ENCODE measurements at places on chromosomes 5 and 9. TPM values are rescaled to one million over a fixed set of nuclear protein-coding genes. Genes with fewer than 3 reads are reported as not detected.

- H3K4me3 ChIP-seq, result no peak overlapping the region
- H3K27me3 ChIP-seq, result peaks cover 3% of the 10 kb centered on the region
- H3K27ac ChIP-seq, result no peak overlapping the region
- H3K36me3 ChIP-seq, result no peaks in the 10 kb centered on the region
Measured at GRCh38 chr9:71254592-71255277, 133.3 kb upstream of the TRPM3 start.

PCDHB7 gene
- not detected for polyA plus RNA-seq

DNA sequence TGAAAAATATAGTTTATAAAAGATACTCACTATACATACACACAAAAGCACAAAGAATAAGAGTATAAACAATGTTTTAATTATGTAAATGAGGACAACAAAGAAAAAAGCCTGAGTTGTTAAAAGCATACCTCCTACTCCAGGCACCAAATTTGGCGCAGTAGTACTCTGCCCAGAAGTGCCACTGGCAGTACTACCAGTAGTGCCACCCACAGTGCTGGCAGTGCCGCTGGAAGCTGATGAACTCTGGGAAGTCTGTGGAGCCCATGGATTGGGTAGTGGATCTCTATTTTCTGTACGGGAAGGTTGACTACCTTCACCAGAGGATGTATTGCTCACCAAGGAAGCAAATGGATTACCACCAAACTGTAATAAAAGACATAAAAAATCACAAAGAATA, 30.2 kb downstream of the UBQLN1 start:
- no peak overlapping the region for H3K4me3 ChIP-seq
- H3K27me3 ChIP-seq, result no peaks in the 10 kb centered on the region
- H3K4me1 ChIP-seq, result no peaks in the 10 kb centered on the region
- H3K36me3 ChIP-seq, result peaks cover 18% of the 10 kb centered on the region
- no peak for DNase-seq

DNA sequence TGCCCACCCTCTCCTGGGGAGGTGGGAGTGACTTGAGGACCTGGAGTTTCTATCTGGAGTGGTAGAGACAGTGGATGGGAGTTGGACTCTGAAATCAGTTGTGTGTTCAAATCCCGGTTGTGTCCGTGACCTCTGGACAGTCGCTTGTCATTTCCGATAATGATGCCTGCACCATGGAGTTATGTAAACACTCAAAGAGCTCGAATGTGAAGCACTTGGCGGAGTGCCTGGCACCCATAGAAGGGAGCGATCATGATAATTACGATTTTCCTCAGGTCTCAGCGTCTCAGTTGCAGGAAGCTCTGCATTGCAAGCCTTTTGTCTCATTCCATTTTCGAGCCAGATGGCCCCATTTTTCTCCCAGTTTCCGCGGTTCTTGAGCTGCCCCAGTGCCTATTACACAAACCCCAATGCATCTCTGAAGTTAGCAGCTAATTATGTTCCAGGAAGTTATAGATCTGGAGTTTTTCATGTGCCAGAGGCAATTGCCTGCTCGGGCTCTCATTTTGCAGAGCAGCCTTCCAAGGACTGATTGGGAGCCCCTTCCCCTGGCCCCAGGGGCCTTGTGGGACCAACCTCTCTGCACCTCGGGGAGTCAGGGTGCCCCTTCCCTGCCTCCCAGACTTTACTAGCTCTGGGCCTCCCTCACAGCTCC, 175.5 kb upstream of the MVB12B start:
- H3K4me1 ChIP-seq, result no peaks in the 10 kb centered on the region
- H3K36me3 ChIP-seq, result no peaks in the 10 kb centered on the region

PCDHGB1 gene
- not detected for polyA plus RNA-seq

ANGPTL2 gene
- not detected for polyA plus RNA-seq

IQGAP2 gene
- polyA plus RNA-seq, result 19.0 TPM

DNA sequence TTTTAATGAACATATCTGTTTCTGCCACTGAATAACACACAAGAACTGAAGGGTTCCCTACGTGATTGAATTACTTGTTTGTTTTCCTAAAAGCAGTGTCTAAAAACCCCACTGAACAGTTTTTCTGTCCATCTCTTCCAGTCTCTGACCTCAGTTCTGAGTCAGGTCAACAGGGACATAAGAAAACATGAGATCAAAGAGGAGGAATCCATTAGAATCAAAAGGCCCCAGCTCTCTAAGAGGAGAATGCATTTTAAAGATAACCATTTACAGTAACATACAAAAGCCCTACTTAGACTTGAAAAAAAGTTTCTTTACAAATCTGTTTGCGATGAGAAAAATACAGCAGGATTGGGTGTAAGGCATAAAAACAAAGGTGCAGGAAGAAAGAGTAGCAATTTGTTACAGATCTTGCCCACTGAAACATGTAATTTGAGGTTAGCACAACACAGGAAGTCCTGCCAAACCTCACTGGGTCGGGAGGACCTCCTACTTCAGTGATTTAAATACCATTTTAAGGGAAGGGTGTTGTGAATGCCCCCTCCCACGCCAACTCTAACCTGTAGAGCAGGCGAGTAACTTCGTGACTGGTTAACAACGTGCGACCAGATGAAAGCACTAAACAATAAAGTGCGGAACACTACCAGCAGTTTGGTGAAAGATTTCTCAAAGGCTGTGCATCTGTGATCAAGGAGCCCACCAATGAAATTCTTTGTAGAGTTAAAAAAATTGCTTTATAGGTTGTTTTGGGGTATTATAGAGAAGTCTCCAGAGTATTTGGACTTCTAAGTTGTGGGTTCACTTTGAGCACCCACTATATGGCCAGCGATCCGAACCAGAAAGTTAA, 1.3 kb downstream of the QSOX2 start:
- no peaks in the 10 kb centered on the region for H3K27me3 ChIP-seq
- H3K27ac ChIP-seq, result peak overlapping the region; percentile 65
- H3K36me3 ChIP-seq, result no peaks in the 10 kb centered on the region
- peaks cover 29% of the 10 kb centered on the region for H3K4me1 ChIP-seq
- peak; percentile 67 for DNase-seq

ZNF483 gene
- 8.3 TPM for polyA plus RNA-seq

DNA sequence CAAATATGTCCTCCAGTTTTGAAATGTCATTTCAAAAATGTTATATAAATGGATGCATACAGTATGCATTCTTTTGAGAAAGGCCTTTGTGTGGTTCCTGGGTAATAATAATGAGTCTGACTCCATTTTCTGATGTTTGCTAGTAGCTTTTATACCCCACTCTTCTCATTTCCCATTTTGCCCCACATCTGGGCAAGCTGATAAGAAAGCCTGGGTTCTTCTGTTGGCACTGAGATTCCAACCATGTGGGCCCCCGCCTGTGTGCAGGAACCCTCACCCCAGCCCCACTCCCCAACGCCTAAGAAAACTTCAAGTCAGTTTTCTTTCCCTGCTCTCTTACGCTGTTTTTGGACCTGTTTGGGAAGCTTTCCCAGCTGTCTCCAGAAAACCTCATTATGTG, 89.4 kb downstream of the SNX18 start:
- H3K27ac ChIP-seq, result no peak overlapping the region
- no peaks in the 10 kb centered on the region for H3K36me3 ChIP-seq
- H3K4me3 ChIP-seq, result no peak overlapping the region
- no peaks in the 10 kb centered on the region for H3K27me3 ChIP-seq
- DNase-seq, result no peak

NR3C1 gene
- 86.1 TPM for polyA plus RNA-seq

- no peaks in the 10 kb centered on the region for H3K27me3 ChIP-seq
- DNase-seq, result no peak
- H3K4me1 ChIP-seq, result no peaks in the 10 kb centered on the region
- no peak overlapping the region for H3K27ac ChIP-seq
- H3K36me3 ChIP-seq, result no peaks in the 10 kb centered on the region
Measured at GRCh38 chr9:3436629-3437420, 89.0 kb downstream of the RFX3 start.

DNA sequence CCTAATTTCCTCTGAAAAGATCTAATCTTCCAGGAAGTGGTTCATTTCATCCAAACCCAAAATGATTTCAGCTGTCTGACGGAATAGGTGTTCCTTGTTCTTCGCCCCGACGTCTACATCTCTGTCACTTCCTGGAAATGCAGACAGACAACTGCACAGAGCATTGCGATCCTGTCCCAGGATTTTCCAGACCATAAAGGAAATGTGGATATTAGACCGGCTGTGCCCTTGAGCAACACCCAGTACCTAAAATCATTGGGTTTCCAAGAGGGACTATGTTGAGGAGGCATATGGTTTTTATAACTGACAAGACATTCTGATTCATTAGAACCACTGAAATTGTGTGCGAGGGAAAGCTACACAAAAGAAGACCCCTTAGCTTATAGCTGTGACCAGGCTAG, 74.2 kb downstream of the MSX2 start:
- no peaks in the 10 kb centered on the region for H3K36me3 ChIP-seq
- no peaks in the 10 kb centered on the region for H3K27me3 ChIP-seq
- no peak for DNase-seq
- H3K4me1 ChIP-seq, result no peaks in the 10 kb centered on the region

GRCh38 chr9:13127131-13127530, 152.4 kb downstream of the MPDZ start:
- no peaks in the 10 kb centered on the region for H3K27me3 ChIP-seq
- H3K27ac ChIP-seq, result no peak overlapping the region
- no peaks in the 10 kb centered on the region for H3K4me1 ChIP-seq

PPIC gene
- not detected for polyA plus RNA-seq

- DNase-seq, result no peak
- no peak overlapping the region for H3K27ac ChIP-seq
- H3K4me3 ChIP-seq, result no peak overlapping the region
- no peaks in the 10 kb centered on the region for H3K36me3 ChIP-seq
- no peaks in the 10 kb centered on the region for H3K27me3 ChIP-seq
Measured at GRCh38 chr9:82148901-82149461, 160.4 kb downstream of the SPATA31D1 start.

TMEM161B gene
- 14.2 TPM for polyA plus RNA-seq

FGFR4 gene
- 0.40 TPM for polyA plus RNA-seq

GRCh38 chr5:176792655-176793342, 17.6 kb upstream of the UNC5A start:
- H3K36me3 ChIP-seq, result no peaks in the 10 kb centered on the region
- no peaks in the 10 kb centered on the region for H3K27me3 ChIP-seq
- no peak overlapping the region for H3K4me3 ChIP-seq
- H3K27ac ChIP-seq, result no peak overlapping the region

DNA sequence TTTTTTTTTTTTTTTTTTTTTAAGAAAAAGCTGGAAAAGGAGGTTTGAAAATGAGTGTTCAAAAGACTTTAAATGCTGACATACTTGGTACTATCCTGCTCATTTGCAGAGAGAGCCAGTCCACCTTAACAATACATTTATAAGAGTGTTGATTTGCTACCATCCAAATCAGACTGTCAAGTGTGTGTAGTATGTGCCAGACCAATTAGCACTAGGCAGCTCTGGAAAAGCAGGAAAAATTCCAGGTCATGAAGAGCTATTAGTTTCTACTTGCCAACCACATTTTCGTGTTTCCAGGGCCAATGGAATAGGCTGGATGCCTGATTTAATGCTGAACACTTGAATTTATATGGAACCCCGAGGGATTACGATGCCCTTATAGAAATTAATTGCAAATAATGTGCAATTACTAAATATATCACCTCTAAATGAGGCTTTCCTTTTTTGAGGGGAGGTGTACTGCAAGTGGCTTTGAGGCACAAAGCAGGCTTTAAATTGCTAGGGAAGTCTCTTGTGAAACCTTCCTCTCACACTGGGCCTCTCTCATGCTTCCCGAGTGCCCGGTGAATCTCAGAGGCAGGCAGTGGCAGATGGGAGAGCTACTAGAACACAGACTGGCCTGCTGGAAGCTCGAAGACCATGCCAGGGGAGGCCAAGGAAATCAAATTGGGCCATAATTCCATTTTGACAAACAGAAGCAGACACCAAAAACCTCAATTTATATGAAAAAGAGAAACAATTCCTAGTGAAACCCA, 178.7 kb downstream of the PPP2R2B start:
- no peaks in the 10 kb centered on the region for H3K27me3 ChIP-seq
- H3K4me3 ChIP-seq, result no peak overlapping the region
- H3K36me3 ChIP-seq, result no peaks in the 10 kb centered on the region
- no peak overlapping the region for H3K27ac ChIP-seq

- H3K4me1 ChIP-seq, result peaks cover 14% of the 10 kb centered on the region
- peak overlapping the region; percentile 73 for H3K27ac ChIP-seq
- H3K36me3 ChIP-seq, result no peaks in the 10 kb centered on the region
- DNase-seq, result no peak
Measured at GRCh38 chr5:111513131-111513520, 791 bp upstream of the STARD4 start.

GCNT4 gene
- 2.3 TPM for polyA plus RNA-seq

- H3K27ac ChIP-seq, result no peak overlapping the region
- no peak overlapping the region for H3K4me3 ChIP-seq
- no peak for DNase-seq
- no peaks in the 10 kb centered on the region for H3K4me1 ChIP-seq
- no peaks in the 10 kb centered on the region for H3K27me3 ChIP-seq
Measured at GRCh38 chr9:114285166-114285867, 37.6 kb upstream of the ORM1 start.

KCNV2 gene
- not detected for polyA plus RNA-seq

WDR31 gene
- 0.48 TPM for polyA plus RNA-seq

SLC6A18 gene
- polyA plus RNA-seq, result not detected

FRMD3 gene
- not detected for polyA plus RNA-seq

DNA sequence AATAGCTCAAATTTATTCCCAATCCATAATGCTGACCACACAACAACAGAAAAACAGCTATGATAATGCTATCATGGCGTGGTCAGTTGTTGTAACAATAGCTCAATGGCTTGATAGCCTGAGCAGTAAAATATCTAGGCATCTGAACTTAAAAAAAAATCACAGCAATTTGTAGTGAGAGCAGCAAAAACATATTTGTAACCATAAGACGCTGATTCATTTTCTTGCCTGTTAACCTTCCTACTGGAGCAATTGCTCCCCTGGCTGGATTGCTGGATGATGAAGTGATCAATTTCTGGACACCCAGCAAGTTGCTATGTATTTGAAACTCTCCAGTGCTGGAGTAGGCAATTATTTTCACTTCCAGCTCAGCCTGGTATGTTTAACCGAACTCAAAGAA, 115.1 kb downstream of the PCSK1 start:
- no peaks in the 10 kb centered on the region for H3K36me3 ChIP-seq
- H3K27me3 ChIP-seq, result no peaks in the 10 kb centered on the region
- no peaks in the 10 kb centered on the region for H3K4me1 ChIP-seq
- no peak for DNase-seq
- no peak overlapping the region for H3K4me3 ChIP-seq

SPINK1 gene
- not detected for polyA plus RNA-seq

DNA sequence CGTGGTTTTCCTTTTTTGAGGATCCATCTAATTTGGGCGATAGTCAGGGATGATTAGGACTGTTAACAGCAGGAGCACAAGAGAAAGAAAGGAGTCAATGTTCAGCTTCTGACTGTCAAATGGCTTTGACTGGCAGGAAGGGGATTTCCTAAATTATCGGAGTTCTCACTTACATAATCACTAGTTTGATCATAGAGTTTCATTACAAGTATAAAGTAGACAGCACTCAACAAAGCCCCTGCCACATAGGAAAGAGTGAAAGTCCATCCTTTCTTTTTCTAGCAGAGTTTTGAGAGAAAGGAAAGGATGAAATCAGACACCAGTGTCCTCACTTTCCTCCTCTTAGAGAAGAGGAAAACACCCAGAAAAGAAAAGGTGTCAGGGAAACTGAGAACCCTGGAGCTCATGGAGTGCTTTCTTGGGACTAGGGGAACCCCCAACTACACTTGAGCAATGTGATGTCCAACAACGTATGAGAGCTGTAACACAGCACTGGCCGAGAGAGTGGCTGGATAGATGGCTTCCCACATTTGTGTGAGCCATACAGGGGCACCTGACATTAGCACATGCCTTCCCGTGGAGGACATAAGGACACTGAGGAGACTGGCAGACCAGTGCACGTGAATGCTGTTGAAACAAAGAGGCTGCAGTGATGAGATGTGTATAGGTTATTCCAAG, 26.0 kb upstream of the LPAR1 start:
- no peaks in the 10 kb centered on the region for H3K36me3 ChIP-seq
- H3K27me3 ChIP-seq, result no peaks in the 10 kb centered on the region
- H3K4me1 ChIP-seq, result no peaks in the 10 kb centered on the region
- DNase-seq, result no peak

GRCh38 chr9:86201474-86202337, 57.8 kb downstream of the C9orf153 start:
- no peaks in the 10 kb centered on the region for H3K36me3 ChIP-seq
- no peaks in the 10 kb centered on the region for H3K4me1 ChIP-seq
- no peak overlapping the region for H3K27ac ChIP-seq
- no peaks in the 10 kb centered on the region for H3K27me3 ChIP-seq
